ENCODE measurements at places on chromosomes 7 and 10.

GRCh38 chr7:80151274-80151665 is 16.6 kb downstream of the GNAI1 start:
- DNase-seq, result no peak

DNA sequence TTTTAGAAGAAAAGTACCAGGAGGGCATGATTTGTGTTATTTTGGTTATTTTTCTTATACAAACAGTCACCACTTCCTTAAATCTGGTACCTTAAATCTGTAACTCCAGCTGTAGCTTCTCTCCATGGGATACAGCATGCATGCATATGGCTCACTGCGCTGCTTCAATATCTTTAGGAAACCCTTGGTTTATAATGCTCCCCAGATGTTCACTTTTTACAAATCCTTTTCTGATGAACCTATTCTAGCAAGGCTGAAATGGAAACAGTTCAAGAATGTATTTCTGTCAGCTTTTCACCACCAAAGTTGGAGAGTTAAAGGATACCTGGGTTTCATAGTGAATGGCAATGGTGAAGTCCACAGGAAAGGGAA is 50.9 kb downstream of the LAMB4 start:
- no peak for DNase-seq

GRCh38 chr7:128863433-128863989 is 855 bp downstream of the ATP6V1F start:
- DNase-seq, result peak; percentile 70

GRCh38 chr10:91493313-91493712 is 83.2 kb downstream of the HECTD2 start:
- DNase-seq, result no peak

DNA sequence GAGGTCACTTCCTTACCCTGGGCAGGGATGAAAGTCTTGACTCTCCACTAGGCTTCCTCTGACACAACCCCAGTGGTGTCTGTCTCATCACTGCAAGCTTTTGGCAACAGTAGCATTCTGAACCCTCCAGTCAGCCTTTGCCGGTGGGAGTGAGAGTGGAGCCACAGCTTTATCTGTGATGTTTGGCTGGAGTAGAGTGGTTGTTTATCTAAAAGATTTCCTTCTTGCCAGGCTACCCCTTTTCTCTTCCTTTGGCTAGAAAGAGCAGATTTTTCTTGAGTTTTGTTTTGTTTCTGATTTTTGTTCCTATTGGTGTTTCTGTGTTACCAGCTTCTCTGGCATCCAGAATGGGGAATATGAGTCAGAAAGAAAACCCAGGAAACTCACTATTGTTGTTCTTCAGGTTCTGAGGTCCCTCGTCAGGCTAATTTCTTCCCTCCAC is 98.9 kb upstream of the KIF5B start:
- DNase-seq, result no peak

DNA sequence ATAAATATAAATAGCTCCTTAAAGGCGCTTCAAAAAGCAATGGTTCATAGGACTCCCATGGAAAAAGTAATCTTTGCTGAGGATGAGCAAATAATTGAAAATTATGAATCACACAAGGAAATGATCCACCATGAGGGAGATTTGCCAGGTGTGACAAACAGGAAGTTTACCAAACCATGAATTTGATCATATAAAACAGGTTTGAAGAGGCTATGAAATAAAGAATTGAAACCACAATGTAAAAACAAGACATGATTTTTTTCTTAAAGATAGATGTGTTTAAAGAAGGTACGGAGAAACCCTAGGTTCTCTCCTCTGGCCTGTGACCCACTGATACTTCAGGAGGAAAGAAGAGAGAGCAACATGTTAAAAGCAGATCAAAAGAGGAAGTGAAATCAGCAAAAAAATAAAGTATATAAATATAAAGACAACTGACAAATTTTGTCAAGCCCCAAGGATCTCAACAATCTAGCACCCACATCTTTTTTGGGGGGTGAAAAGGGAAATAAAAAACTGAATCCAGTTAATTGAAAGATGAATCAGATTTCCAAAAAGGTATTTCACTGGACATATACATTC is 111.3 kb upstream of the ASAH2 start:
- DNase-seq, result peak; percentile 22

- DNase-seq, result no peak
Measured at GRCh38 chr10:85992324-85992723, 374.3 kb downstream of the GRID1 start.

DNA sequence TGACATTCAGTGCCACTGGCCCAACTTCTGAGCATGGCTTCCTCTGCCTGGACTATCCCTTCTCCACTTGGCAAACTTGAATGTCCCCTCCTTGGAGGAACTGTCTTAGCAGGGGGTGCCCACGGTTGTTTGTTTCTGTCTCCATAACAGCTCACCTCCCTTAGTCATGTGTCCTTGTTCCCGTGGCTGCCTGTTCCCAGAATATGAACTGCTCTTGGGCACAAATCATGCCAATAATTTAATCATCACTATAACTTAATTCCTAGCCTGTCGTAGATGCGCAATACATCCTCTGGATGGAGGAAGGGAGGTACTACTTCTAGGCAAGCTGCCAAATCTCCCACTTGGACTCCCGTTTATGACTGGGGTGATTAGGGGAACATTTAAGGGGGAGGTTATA is 173.1 kb downstream of the MYOF start:
- DNase-seq, result no peak

DNA sequence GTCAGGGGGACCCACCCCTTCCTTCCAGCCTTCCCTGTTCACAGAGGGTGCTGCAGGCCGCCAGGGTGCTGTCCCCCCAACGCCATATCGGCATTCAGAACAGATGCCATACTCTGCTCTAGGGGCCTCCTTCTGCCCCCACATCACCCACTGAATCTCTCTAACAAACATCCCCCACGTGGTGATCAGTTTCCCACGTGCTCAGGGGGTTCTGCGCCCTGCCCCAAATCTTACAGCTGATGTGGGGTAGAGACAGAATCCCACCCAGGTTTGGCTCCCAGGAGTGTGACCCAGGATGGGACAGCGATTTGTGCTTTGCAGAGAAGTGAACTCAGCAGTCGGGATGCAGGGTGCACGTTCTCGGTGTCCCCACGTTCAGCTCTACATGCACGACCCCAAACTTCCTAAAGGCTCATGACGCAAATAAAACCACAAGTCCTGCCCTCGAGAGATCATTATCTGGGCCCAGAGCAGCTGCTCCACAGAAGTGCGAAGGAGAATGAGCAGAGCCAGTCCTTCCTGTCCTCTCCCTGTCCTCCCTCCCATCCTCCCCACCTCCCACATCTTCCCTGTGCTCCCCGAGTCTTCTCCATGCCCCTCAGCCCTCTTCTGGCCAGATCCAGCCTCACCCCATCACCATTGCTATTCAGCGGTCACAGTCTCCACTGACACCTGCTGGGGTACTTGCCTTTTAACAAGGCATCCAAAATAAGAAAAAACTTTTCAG is 423.4 kb downstream of the DNAJB6 start:
- DNase-seq, result no peak

- no peak for DNase-seq
Measured at GRCh38 chr10:8114741-8115617, 60.5 kb downstream of the GATA3 start.

DNA sequence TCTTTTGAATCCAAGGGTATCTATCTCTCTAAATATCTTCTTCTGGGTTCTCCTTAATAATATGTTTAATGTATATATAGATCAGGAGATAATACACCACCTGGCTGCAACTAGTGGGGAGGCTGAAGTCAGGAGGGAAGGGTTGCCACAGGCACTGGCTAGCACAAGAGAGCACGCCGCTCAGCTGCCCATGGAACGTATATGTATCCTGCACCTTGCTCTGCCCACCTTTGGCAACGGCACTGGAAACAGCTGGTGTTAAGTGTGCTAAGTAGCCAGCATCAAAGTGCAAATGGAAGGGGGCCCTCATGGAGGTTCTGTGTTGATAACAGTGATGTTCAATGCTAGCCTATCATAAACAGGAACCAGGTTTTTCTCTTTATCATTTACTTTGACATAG is 49.8 kb upstream of the FAM133B start:
- DNase-seq, result no peak

GRCh38 chr10:31866118-31866670 is 62.4 kb downstream of the ARHGAP12 start:
- no peak for DNase-seq

- no peak for DNase-seq
Measured at GRCh38 chr7:69049326-69049725, 548.9 kb upstream of the AUTS2 start.

DNA sequence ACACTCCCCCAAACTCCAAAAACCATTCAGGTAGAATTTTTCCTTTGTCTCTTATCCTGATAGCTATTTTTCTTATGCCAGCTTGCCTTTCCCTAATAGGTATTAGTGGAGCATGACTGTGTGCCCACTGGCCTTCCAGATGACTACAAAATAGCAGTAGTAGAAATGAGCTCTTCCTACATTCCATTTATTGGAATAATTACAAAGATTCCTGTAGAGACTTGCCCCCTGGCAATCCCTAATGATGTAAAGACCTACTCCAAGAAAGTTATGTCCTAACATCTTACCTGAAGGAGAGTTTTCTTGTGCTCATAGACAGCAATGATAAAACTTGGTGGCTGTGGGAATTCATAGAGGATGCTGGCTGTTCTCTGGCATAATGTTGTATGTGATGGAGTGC is 501.8 kb downstream of the GATA3 start:
- DNase-seq, result no peak

DNA sequence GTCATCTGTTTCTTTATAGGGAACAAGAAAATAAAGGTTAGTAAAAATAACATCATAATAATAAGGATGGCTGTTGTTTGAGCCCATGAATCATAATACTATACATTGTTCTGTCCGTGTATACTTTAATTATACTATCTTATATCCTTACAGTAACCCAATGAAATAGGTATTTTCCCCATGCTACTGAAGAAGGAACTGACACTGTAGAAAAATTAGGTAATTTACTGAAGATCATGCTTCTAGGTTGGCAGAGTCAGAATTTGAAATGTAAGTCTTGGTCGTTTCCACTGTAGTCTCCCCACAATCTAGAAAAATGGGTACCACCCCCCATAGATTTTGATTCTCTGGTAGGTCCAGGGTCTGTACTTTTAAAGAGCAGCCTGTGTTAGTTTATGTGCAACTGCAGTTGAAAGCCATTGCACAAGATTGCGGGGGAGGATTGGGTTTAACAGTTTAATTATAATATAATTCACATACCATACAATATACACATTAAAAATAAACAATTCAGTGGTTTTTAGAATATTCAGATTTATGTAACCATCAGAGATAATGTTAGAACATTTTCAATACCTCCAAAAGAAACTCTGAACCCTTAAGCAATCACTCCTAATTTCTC is 47.7 kb downstream of the SHOC2 start:
- no peak for DNase-seq

GRCh38 chr7:111755383-111755782 is 193.1 kb upstream of the IMMP2L start:
- no peak for DNase-seq

- no peak for DNase-seq
Measured at GRCh38 chr10:110865186-110865808, 6.4 kb upstream of the PDCD4 start.

DNA sequence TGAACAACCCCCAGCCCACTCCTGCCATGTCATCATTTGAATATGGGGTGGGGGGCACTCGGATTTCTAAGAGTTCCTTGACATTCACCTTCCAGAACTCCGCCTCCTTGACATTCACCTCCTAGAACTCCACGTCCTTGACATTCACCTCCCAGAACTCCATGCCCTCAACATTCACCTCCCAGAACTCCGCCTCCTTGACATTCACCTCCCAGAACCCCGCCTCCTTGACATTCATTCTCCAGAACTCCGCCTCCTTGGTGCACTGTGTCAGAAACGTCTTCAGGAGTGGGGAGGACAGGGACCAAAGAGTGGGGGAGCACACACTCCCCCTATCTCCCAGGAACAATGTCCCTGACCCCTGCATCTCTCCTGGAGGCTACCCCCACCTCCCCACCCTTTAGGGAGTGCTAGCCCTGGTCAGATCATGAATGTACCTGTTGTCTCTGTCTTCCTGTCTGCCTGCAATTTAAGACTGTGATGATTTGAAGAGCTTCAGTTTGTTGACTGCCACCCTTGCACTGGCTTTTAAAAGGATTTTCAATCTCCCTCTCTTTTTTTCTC is 110.1 kb downstream of the NPTX2 start:
- no peak for DNase-seq

- no peak for DNase-seq
Measured at GRCh38 chr7:79971058-79971457, 163.6 kb upstream of the GNAI1 start.

GRCh38 chr10:44206127-44206818 is 178.6 kb downstream of the CXCL12 start:
- no peak for DNase-seq

- DNase-seq, result no peak
Measured at GRCh38 chr7:70006261-70006920, 408.1 kb downstream of the AUTS2 start.

- DNase-seq, result no peak
Measured at GRCh38 chr10:67110286-67110685, 184.4 kb downstream of the LRRTM3 start.

DNA sequence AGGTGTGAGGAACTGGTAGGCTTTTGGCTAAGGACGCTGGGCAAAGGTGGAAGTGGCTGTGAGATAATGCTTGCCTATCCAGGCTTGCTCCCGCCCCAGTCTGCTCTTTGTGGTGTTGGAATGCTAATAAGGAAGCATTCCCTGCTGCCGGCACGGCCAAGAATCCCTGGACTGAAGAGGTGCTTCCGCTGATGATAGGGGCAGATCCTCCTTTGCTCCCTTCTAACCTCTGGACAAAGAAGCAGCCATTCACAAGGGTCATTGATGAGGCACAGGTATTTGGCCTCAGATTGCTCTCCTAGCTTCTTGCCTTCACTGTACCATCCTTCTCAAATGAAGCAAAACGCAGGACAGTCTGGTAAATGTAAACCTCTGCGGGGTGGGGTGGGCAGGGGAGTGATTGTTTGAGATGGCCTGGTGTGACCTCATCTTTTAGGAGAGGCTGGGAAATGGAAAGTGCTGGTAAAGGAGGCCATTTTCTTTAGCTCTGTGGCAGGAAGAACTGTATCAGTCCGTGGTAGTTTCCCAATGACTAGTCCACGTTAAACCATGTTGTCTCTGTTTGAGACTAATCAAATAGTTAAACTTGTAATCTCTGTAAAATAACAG is 1.7 kb downstream of the PGAM1 start:
- no peak for DNase-seq

DNA sequence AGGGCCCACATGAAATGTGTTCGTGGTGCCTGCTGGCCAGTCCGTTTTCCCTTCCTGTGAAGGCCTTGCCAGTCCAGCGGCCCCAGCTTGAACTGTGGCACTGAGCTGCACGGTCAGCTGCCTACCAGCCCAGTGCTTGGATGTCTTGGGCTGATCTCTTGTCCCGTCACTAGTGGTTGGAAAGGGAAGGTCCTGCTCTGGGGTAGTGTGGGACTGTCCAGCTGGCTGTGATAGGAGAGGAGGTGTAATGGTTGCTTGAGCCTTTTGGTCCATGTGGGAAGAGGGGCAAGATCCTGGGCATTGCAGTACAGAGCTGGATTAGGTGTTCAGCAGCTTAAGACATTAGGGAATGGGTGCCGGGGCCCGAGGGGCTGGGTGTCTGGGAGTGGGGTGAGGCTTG is 15.0 kb downstream of the BUD23 start:
- no peak for DNase-seq

GRCh38 chr7:191981-192649 is at the start of gene FAM20C:
FAM20C (plus strand) TSS chr7:192571; CDS start chr7:193200, 629 bp downstream.
- peak; percentile 53 for DNase-seq
